ENCODE measurements at places on chromosomes 12 and 14.

DNA sequence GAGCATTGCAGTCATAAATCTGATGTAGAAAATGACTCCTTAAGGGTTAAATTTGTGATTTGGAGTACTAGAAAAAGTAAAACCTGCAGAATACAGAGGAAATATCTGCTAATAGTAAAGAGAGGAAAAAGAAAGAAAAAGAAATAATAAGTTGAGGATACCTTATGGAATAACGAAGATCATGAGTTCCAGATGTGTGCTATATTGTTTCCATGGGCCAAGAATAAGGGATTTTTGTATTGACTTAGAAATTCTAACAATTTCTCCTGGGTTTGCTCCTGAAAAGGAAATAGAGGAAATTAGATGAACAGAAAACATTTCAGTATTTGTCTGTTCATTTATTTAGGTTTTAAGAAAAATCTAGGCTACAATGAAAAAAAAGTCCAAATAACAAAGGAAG, 115.3 kb downstream of the ALG10B start:
- DNase-seq: no peak

- no peak for DNase-seq
These were observed 69.2 kb upstream of the RFLNA start for GRCh38 chr12:124225730-124226129.

DNA sequence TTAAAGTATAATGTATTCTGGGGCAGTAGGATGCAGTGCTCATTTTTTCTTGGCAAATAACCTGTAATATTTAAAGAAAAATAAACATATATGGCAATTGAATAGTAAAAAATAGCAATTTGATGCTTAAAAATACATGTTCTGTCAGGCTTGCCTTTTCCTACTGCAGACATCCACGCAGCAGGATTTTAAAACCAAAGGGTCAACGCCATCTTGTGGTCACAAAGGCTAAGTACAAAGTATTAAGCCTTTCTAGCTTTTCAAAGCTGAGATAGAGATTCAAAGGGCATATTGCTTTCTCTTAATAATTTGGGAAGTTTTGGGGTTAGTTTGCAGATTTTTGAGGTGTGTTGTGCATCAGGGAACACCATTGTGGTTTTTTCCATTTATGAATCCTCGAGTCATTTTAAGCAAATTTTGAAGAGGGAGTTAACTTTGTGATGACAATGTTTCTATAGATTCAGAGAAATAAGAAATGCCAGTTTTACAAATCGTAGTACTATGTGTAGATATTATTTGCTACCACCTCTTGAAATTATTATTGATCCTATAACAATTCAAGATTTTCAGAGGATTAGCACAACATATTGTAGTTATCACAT, 4.7 kb upstream of the CCER1 start:
- DNase-seq: no peak

GRCh38 chr12:67509666-67510386, 138.7 kb upstream of the DYRK2 start:
- no peak for DNase-seq

DNA sequence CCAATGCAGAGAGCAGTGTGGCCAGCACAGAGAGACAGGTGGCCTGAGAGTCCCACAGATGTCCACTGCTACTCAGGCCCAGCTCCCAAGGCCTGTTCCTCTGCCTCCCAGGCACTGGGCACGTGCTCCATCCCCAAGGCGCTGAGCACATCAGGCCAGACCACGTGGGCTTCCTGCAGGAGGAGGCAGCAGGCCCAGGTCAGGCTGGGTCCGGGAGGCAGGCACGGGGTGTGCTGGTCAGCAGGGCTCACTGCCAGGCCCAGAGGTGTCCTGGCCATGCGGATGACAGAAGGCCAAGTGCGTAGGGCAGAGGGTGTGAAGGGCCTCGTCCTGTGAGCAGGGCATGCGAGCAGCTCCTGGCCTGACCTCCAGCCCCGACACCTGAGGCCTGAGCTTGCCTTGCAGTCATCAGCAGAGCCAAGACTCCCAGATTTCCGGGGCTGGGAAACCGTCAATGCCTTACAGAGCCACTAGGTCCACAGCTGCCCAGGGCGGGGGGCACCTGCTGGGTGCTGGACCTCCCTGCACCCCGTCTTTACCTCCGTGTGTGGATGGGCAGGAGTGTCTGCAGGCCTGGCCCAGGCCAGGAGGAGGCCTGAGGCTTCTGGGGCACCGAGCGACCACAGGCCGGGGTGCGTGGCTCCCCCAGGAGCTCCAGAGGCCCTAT, 14.9 kb downstream of the TRMT61A start:
- no peak for DNase-seq

DNA sequence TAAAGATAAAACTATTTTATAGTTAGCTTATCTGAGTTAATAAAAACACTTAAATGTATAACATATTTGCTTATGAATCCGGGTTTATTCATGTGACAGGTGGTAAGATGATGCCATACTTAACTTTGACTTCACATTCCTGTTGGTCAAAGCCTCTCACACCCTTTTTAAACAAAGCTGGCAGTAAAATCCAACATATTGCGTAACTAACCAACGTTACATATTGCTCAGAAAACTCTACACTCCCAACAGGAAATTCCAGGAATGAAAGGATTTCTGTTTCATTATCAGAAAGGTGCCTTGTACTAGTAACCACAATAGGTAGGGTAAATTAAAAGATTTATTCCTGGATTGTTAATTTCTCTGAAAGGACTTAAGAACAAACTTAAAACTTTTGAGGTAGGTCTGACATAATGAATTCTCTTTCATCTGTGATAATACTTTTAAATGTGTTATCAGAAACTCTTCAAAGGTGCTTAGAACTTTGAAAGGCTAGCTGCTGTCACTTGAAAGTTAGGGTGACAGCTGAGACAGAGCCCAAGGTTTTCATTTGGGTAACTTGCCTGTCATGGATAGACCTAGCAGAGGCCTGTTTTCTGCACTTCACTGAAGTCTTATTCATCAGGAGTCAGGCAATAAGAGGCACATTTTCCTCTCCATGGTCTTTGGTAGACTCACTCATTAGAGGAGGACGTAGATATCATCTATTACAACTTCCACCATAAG, 23.8 kb upstream of the CATSPERB start:
- DNase-seq: no peak

GRCh38 chr12:115916910-115917668, 360.4 kb downstream of the MED13L start:
- peak; percentile 54 for DNase-seq

- no peak for DNase-seq
These were observed 3.3 kb downstream of the CINP start for GRCh38 chr14:102359341-102359740.

- DNase-seq: no peak
These were observed 56.8 kb downstream of the CDK17 start for GRCh38 chr12:96343347-96343954.

- DNase-seq: no peak
These were observed 30.9 kb downstream of the RTRAF start for GRCh38 chr14:52020161-52020714.

DNA sequence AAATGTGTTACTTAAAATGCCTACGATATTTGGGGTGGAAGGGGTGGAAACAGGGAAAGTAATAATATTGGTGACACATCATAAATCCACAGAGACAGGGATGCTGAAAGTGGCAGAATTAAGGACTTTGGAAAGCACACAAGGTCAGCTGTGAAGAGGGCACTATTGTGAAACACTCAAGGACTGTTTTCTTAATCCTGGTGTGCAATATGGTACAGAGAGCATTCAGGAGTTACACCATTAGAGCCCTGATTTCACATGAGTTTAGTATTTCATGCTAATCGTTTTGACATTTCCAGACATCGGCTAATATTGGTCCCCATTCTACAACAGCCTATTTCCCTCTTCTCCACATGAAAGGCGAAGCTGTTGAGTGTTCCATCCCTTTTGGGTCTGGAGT, 219.2 kb downstream of the MSRB3 start:
- DNase-seq: no peak

GRCh38 chr12:126999352-126999751, 1267.6 kb upstream of the TMEM132C start:
- DNase-seq: no peak

DNA sequence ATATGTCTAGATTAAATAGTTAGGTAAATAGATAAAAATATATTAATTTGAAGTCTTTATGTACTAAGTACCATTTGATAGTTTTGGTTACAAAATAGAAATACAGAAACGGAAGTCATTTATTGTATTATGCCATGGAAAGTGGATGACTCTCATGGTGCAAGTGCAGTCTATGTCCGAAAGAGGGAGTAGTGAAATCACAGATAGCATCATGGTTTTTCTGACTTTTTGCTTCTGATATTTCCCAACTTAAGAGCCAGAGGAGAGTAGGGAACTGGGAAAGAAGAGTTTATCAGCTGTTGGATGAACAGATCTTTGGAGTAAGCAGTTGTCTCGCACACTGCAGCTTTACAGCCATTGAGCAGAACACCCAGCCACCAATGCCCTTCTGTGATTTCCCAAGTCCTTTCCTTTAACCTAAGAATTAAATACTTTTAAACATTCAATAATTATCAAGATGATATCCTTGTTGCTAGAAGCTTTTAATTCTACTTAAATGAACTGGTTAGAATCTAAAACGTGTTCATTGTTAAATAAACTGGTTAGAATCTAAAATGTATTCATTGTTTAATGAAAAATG, 18.4 kb upstream of the SRGAP1 start:
- DNase-seq: no peak

- DNase-seq: no peak
These were observed 361.6 kb upstream of the NOVA1 start for GRCh38 chr14:26959437-26959836.

GRCh38 chr14:42222924-42223471, 616.3 kb downstream of the LRFN5 start:
- DNase-seq: no peak

DNA sequence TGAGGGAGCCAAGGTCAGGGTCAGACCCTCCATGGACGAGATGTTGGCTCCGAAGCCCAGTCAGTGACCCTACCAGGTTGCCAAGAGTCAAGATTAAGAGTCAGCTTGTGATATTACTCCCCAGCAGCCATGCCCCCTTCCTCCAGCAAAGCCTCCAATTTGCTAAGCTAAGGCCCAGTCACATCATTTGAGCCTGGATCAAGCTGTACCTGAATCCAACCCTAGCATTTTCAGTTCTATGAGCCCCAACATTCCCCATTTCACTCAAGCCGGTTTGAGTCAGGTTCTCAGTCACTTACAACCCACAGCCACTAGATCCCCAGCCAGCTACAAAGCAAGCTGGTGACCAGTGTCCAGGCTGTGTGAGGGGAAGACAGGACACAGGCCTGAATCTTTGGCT, 49.9 kb downstream of the SCARB1 start:
- DNase-seq: no peak

DNA sequence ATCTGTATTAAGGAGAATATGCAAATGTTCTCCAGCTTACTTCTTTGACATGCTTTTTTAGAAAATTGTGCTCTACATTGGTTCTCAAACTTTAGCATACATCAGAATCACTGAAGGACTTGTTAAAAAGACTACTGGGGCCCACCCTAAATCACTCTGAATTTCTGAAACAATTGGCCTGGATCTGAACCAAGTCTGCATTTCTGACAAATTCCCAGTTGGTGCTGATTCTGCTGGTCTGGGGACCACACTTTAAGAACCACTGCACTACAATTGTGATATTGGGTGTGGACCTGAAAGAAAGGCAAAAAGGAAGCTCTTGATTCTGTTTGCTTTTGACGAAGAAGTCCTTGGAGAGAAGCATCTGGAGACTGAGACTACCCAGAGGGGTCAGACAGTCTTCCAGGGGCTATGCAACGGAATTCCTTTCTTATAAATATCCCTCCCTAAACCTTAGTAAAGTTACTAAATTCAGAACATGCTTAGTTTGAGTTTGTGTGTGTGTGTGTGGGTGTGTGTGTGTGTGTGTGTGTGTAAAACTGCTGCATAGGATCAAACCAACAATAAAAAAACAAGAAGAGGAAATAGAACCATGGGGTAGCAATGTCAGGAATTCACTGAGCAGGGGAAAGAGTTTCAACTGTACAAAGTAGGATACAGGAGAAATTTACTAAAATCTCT, 36.8 kb downstream of the EAPP start:
- no peak for DNase-seq

- peak; percentile 26 for DNase-seq
These were observed 18.9 kb downstream of the MNAT1 start for GRCh38 chr14:60753264-60754119.

GRCh38 chr12:70045514-70045913, 197.7 kb upstream of the CNOT2 start:
- DNase-seq: no peak

- DNase-seq: no peak
These were observed 35.9 kb downstream of the RBM19 start for GRCh38 chr12:113930249-113930648.

DNA sequence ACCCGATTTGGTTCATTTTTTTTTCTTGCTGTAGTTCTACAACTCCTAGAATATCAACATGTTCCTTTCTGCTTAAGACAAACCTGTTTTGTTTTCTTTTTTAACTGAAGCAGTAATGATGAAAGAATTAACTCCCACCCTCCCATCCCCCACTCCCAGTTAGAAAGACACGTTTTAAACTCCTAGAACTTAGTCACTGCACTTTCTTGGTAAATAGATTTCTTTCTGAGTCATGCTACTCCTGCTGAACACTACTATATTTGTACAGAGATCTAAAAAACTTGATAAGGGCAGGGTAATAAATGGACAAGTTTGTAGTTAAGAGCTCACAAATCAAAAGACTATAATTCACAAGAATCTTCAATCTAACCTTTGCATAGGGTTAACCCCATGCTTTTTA, 118.9 kb upstream of the PTPRB start:
- no peak for DNase-seq

DNA sequence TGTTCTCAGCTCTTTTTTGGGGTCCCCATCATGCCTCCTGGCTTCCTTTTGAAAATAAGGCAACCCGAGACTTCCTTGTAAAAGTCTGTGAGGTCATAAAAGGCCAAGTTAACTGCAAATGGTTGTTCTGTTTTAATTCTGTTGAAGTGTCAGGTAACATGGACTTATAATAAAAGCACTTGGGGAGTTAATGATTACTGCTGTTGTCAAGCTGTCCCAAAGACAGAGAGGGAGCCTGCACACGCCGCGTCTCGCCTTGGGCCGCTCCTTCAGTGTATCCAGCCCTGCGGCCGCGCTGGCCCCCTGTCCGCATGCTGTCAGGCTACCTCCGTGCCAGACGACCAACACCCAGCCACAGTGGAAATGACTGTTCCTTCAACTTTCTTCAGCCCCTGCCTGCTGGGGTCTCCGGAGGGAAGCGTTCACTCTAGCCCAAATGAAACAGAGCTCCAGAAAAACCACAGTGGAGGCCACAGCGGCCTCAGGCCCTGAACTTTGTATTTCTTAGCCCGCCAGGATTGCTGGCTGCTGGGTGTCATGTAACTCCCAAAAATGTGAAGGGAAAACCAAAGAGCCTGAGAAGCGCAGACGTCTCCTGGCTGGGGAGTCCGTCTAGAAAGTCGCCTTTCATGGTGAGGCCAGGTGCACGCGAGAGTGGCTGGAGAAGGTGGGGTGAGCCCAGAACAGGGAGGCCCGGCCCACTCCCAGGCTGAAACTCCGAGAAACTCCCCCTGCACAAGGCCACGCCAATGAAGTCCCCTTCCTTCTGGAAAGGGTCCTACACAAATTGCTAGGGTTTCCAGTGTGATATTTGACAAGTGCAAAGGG, 189.1 kb downstream of the ZFP36L1 start:
- DNase-seq: no peak

DNA sequence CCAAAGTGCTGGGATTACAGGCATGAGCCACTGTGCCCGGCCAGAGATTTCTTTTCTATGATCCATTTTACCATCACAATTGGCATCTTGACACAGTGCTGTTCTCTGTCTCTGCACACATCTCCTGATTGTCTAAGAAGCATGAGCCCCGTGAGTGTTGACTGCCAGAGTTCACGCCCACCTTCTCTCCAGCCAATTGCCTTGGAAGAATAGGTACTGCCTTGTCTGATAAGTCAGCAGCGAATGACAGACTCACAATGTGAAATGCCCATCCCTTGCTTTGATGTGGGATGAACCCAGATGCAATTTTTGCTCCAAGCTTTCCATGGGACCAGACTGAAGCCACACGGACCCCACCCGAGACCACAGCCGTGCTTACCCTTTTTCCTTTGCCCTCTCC, 19.3 kb downstream of the EIF5 start:
- no peak for DNase-seq
